Stimulated activated CD4-positive, alpha-beta T cell treated with anti-CD3 and anti-CD28 coated beads, Interleukin-4, amount 100 ng/mL, for 24 hours (primary cell): ENCODE measurements at places on chromosomes 3 and 15.

DNA sequence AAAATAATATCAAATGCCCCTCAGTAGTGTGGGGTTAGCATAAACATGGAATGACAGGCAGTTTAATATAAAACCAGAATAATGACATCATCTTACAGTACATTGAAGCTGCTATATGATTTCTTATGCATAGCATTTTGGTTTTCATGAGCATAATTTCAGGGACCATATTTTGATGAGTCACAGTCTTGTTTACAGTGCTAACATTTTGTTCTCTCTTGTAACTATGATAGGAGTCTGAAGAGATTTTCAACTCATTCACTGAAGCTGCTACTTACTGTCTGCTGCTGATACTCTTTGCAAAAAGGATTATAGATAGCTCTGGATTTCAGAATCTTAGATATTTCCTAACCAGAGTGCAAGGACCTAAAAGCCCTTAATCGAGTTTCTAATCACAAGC, 92.6 kb upstream of the CCDC54 start:
- DNase-seq = no peak

DNA sequence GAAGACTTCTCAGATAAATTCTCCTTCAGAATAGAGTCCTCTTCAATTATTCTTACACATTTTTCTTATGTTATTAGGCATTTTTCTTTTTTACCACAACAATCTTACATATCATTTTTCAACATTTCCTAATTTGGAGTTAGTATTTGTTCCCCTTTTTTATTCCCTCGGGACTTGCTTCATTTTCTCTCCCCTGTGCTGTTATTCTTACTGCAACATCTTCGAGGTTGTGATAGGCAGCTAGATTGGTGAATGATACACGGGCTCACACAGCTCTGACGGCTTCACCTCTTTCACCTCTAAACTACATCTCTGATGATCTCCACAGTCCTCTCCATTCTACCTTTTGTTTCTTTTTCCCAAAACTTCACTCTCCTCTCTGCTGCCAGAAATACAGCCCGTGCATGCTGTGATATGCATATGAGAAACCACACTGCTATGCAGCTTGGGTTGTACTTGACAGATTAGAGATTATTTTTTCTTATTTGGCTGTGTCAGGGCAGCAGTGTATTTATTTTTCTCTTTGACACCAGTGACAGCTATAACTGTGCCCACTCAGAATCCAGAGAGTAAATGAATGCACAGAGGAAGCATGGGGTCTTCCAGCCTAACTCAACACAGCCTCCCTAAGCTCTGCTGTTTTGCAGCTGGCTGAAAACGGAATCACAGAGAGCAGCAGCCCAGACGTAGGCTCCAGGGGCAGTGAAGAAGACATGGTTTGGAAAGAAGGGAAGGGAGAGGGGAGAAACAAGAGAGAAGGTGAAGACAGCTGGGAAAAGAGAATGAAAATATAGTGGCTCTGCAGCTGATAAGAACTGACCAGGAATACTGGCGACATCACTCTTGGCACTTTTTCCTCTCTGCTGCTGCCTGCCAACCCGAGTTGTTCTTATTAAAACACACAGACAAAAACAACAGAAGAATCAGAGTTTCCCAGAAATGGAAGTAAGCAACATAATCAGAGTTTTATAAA, 61.8 kb downstream of the SLC9A9 start:
- no peak for DNase-seq

- peak; percentile 68 for DNase-seq
Measured at GRCh38 chr3:195106418-195106906, 164.5 kb downstream of the XXYLT1 start.

DNA sequence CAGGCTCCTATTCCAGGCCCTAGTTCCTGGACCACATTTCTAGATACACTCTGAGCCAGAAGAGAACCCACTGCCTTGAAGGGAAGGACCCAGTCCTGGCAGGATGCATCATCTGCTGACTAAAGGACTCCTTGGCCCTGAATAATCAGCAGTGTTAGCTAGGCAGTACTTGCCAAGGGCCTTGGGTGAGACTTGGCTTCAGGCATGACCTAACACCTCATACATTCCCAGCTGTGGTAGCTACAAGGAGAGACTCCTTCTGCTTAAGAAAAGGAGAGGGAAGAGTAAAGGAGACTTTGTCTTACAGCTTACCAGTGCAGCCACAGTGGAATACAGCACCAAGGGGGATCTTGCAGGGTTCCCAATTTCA, 26.4 kb downstream of the PEAK1 start:
- DNase-seq = no peak

DNA sequence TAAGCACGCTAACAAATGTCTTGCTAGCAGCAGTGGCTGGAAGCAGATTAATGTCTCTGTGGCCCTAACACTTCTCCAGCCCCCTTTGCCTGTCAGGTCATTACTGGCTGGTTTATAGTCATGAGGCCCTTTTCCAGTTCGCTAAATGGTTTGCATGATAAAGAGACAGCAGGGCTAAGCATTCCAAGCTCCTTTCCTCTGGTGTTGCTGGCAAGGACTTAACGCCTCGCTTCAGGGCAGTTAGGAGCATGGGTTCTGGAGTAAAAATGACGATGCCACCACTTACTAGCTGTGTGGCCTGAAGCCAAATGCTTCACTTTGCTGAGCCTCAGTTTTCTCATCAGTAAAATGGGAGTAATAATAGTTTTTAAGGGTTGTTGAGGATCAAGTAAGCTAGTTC, 185.9 kb downstream of the MEGF11 start:
- no peak for DNase-seq

DNA sequence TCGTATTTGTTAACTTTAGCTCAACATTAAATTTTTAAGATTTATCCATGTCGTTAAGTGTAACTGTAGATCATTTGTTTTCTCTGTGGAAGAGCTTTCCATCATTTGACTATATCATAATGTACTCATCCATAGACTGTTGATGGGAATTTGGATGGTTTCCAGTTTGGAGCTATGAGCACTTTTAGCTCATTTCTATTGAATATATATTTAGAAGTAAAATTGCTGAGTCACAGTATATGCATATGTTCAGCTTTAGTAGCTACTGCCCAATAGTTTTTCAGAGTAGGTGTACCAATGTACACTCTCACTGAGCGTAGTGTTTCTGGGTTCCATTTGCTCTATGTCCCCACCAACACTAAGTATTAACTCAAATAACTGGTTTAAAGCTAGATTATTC, 263.0 kb downstream of the ULK4 start:
- no peak for DNase-seq

- DNase-seq = no peak
Measured at GRCh38 chr15:71945012-71945411, 134.7 kb downstream of the NR2E3 start.

DNA sequence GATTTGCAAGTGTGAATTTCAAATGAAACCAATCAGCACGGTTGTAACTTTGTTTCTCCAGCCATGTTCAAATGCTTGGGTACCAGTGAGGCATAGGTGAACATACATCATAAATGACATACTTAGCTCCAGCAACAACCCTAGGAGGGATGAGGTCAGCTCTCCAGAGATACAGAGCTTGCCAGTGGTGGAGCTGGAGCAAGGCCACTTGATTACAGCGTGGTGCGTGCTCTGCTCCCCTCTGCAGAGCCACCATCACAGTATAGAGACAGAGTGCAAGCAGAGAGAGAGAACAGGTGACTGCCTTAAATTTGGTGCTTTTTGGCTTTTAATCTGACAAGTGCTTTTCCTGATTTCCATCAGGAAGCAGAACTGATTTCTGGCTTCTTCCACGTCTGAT, 275.1 kb downstream of the PDZRN3 start:
- DNase-seq = no peak

- DNase-seq = no peak
Measured at GRCh38 chr3:179454887-179455286, 3.6 kb upstream of the GNB4 start.

- no peak for DNase-seq
Measured at GRCh38 chr3:191997093-191997492, 536.1 kb downstream of the PYDC2 start.
